ENCODE measurements at places on chromosomes 4 and X. TPM values are rescaled to one million over a fixed set of nuclear protein-coding genes. Genes with fewer than 3 reads are reported as not detected.
A peak's percentile ranks its signal among the peaks of the same experiment; 100 is the strongest.

Gene SPANXD
- total RNA-seq, result not detected

Gene SUPT20HL1
- not detected for total RNA-seq

Gene MBNL3
- 46.2 TPM for total RNA-seq

DNA sequence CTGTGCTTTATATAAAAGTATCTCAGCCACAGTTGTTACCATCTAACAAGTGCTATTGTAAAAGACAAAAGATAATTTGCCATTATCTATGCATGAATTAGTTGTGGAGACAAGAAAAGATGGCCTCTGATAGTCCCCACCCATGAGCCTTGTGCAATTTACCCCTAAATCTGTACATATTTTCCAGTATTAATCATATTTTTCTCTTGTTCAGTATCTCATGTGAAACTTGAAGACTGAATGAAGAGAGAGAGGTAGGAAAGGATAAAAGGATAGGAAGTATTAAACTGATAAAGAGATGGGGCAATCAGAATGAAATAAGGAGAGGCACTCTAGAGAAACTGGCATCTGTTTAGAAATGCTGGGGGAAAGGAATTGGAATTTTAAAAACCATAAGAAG, 3.7 kb downstream of the MYOZ2 start:
- no peak for DNase-seq

- no peak for DNase-seq
These were observed 64.2 kb downstream of the PDS5A start for GRCh38 chr4:39913471-39913870.

DNA sequence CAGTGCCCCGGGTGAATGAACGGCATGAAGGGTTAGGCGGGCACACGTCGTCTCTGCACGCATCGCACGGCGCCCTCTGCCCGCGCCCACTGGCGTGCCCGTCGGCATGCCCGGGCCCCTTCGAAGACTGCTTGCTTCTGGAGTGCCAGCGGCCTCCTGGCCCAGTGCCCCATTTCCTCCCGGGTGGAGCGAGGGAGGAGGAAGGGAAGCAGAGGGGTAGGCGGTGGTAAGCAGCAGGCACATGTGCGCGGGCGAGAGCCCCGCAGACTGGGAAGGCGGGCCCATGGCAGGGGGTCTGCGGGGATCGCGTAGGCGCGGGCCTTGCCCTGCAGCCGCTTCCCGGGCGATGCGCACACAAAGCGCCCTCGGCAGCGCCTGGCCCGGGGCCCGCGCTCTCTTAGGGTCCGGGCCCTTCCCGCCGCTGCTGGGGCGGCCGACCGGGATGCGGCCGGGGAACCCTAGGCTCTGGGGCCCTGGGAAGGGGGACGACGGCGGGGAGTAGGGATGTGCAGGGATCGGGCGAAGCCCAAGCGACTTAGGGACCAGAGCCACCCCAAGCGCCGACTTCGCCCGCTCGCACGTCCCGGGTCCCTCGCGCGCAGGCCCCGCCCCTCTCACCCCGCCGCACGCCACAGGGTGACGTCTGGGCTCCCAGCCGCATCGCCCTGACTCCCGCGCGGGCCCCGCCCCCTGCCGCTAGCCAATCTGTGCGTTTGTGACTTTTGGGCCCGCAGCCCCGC, 866 bp upstream of the EMD start:
- peak; percentile 65 for DNase-seq

GRCh38 chr4:54322818-54323417, 93.8 kb downstream of the PDGFRA start:
- peak; percentile 30 for DNase-seq

GRCh38 chr4:111303806-111304205, 680.9 kb upstream of the PITX2 start:
- no peak for DNase-seq

- DNase-seq, result no peak
These were observed 1156.1 kb downstream of the FAT4 start for GRCh38 chr4:126470862-126471261.
